SHP77 (cell line): ENCODE measurements at places on chromosomes 3 and 15.

- DNase-seq, result no peak
Observed at GRCh38 chr3:17508180-17508752, 234.2 kb downstream of the TBC1D5 start.

DNA sequence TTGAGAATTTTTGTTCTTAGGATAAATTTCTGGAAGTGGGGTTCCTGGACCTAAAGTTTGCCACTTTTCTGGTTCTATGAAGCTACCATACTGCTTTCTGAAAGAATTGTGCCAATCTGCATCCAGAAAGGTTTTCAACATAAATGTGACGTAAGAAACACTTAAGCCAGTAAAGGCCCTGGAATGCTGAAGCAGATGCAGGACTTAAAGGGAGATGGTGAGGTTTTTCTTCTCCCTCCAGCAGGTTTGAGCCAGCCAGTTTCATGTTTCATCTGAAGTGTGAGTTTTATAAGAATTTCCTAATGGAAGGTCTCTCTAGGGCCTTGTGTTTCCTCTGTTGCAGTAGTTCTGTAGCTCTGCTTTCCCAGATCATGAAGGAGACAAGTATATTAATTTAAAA, 33.1 kb downstream of the ZNF592 start:
- DNase-seq, result no peak

DNA sequence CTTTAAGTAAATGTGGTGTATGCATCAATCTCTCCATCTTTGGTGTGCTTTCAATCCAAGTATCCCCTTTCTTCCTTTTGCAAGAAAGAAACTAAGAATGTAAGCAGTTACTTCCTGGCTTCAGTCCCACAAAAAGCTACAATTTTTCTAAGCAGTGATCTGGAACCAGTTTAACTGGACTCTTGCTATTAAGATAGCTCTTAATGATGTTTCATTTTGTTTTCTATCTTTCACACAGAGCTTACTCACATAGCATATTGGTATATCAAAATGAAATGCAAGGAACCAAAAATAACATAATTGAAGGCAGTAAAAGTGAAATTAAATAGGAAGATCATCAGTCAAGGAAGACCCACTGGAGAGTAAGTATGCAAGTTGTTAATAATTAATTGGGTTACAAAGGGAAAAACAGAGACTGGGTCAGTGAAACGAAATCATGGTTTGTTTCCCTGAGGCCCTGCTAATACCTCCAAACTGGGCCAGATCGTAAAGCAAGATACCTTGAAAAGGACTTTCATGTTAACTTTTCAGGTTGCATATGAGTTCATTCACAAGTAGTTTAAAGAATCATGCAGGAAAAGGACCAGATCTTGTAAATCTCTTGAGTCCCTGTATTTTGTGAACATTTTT, 41.9 kb downstream of the GPR160 start:
- no peak for DNase-seq

GRCh38 chr3:194300382-194300758, 50.8 kb downstream of the CPN2 start:
- no peak for DNase-seq

- DNase-seq, result no peak
Observed at GRCh38 chr3:50015918-50016317, 72.8 kb upstream of the RBM5 start.

DNA sequence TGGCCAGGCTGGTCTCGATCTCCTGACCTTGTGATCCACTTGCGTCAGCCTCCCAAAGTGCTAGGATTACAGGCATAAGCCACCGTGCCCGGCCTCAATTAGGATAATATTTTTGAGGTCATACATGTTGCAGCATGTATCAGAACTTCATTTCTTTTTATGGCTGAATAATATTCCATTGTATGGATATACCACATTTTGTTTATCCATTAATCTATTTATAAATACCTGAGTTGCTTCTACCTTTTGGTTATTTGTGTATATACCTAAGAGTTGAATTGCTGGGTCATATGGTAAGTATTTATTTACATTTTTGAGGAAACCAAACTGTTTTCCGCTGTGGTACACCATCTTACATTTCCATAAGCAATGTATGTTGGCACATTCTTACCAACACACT, 18.1 kb upstream of the PYGO1 start:
- no peak for DNase-seq

- no peak for DNase-seq
Observed at GRCh38 chr3:74332165-74332564, 282.3 kb downstream of the CNTN3 start.

DNA sequence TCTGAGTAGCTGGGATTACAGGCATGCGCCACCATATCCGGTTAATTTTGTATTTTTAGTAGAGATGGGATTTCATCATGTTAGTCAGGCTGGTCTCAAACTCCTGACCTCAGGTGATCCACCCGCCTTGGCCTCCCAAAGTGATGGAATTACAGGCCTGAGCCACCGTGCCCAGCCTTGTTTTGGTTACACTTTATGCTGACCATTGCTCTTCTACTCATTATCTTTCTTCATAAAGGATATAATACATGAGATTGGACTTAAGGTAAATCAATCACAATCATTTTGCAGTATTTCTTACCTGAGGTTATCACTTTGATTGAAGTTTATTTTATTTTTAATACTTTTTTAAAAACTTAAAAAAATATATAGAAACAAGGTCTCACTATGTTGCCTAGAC, 2.2 kb upstream of the LEO1 start:
- DNase-seq, result no peak

GRCh38 chr3:33044676-33045075, 52.3 kb downstream of the GLB1 start:
- DNase-seq, result no peak

GRCh38 chr3:97010881-97011657, 196.7 kb downstream of the EPHA6 start:
- no peak for DNase-seq

- DNase-seq, result no peak
Observed at GRCh38 chr15:98876451-98877369, 130.9 kb downstream of the PGPEP1L start.

DNA sequence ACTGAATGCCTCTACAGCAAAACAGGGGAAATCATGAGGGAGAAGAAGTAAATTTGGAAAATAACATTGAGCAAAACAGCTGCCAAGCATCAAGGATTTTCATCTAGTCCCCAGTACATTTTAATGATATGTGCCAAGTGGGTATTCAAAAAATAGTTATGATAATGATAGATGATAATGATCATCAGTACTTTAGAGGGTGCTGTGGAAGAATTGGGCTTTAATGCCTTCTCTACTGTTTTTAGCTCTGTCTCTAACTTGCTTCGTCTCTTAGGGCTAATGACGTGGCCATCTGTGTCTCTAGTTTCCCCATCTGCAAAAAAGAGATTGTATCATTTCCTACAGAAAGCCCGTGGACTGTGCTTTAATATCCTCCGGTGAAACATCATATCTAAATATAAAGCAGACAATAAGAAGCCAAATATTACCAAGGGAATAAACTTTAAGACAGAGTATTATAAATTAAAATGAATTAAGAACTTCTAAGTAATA, 10.2 kb upstream of the FSIP1 start:
- no peak for DNase-seq
